K562 (cell line): ENCODE measurements at places on chromosomes 7 and 10. TPM values are rescaled to one million over a fixed set of nuclear protein-coding genes. Genes with fewer than 3 reads are reported as not detected.

- no peak for DNase-seq
Measured at GRCh38 chr10:17231788-17232187, 3.7 kb downstream of the VIM start.

DNA sequence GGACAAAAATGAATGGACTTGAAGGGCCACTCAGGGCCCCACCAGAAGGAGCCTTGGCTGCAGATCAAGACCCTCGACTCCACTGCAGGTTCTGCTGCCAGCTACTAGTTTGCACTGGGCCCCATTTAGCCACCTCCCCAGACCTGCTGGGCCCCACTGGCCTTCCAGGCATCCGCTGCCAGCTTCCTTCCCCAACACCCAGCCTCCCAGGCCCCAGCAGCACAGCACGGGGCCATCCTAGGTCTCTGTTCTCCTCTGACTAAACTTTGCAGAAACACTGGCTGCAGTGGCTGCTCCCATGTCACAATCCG, 277.4 kb upstream of the KLF14 start:
- no peak for DNase-seq

The RBP4 gene
- total RNA-seq: 0.91 and 2.0 TPM in 2 replicates

- no peak for DNase-seq
Measured at GRCh38 chr7:42494736-42495135, 257.7 kb upstream of the GLI3 start.

DNA sequence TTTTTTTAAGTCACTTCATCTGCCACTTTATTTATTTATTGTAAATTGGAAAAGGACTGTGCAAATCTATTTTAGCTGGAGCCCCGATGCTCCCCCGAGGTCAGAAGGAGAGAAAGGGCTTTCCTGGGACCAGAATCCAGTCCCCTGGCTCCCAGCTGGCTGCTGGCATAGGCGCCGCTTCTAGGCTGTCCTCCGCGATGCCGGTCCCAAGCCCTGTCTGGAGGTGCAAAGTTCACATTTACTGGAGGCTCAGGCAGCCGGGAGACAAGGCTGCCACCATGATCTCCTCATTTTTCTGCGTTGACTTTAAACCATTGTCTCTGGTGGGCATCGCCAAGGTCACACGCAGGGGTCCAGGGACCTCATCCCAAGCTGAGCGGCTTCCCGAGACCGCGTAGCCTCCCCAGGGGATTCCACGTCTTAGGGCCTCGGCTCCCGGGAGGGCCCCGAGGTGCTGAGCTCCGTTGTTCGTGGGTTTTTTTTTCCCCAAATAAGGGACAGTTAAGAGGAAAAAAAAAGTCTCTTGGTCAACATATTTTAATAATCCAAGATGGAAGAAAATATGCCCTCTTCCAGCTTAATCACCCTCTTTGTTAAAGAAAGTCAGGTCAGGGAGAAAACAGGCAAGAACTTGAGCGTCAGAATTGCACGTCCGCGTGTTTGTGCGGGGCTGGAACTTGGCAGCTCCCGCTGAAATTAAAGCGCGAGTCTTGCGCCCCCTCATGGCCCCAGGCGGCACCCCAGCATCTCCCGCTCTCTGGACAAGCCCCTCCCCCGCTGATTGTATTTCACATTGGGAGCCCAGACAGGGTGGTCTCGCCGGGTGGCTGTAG, 11.9 kb downstream of the RGR start:
- DNase-seq: peak; percentile 79

The PHKG1 gene
- 0.29 and 0.40 TPM in 2 replicates for total RNA-seq

DNA sequence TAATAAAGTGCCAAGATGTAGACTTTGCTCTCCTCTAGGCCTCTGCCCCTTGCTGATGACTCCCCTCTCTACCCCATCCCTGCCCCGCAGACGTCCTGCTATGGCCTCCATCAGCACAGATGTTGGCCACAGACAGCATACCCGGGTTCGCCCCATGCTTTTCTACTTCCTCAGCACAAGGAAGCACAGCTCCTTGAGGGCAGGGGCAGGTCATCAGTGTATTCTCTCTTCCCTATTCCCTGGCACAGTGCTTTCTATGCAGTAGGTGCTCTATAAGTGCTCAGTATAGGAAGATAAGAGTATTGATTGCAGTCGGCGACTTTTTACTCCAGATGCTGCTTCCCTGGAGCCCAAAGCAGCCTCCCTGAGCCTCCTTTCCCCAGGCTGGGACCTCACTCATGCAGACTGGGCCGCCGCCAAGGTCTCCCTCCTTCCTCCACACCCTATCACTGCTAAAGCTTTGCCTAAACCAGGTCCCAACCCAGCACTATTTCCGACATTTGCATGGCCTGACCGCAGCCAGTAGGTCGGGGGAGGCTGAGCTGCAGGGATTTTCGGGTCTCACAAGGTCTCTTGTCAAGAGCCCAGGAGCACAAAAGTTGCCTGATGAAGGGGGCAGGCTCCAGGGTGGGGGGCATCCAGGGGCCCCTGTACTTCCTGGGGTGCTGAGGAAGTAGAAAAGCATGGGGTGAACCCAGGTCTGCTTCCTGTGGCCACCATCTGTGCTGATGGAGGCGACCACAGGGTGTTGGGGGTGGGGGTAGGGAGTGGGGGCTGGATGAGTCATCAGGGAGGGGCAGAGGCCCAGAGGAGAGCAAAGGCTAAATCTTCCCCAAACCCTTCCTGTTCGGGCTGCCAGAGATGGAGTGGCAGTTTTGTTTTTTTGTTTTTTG, 8.0 kb downstream of the CALHM3 start:
- DNase-seq: peak; percentile 65

DNA sequence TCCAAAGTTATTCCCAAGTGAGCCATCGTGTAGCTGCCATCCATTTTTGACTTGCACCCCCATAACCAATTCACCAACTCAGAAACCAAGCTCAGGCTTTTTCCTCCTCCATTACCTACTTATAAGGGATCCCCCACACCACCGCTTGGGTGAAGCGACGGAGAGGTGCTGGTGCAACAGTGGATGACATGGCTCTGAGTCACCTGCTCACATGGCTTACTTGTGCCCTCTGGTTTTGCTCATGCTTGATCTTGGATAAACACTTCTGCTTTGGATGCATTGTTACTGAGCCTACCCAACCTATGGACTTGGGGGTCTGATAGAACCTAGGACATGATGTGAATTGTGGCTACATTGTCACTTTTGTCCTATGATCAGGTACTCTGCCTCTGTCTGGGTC, 12.0 kb upstream of the AKR1B1 start:
- no peak for DNase-seq

DNA sequence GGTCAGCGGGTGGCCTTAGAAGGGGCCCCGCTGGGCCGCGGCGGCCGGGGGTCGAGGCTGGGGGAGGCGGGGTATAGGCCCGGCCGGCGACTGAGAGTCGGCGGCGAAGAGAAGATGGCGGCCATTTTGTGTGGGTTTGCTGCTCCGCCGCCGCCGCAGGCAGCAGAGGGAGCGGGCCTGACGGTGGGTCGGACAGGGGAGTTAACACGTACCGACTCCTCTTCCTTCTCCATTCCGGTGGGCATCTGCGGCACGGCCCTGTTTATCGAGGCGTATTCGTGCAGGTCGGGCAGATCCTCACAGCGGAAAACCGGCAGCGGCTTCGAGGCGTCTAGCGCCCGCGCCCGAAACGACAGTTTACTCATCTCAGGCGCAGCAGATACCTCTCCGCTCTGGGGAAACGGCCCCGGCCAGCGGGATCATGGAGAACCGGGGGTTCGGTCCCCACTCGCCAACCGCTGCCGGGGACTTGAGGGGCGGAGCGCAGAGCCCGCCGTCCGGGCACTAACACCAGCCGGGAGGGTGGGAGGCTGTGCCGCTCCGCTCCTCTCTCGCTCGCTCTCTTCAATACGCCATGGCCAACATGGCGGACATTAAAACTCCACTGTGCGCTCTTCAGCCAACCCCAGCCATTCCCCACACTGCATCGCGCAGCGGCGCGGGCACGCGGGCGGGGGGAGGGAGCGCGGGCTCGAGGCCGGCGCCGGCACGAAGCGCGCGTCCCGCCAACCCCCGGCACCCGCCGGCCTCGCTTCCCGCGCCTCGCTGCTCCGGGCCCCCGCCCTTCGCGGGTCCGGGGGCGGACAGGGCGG, at the start of gene EPC1:
Gene EPC1, minus strand, starts transcription at position 608 of the 812 bp plus-strand sequence. Its CDS starts 243 bp downstream, at position 365.
- DNase-seq: peak; percentile 91

The NPSR1 gene
- not detected in 2 replicates for total RNA-seq

The GDF2 gene
- 0.11 and 0.27 TPM in 2 replicates for total RNA-seq

DNA sequence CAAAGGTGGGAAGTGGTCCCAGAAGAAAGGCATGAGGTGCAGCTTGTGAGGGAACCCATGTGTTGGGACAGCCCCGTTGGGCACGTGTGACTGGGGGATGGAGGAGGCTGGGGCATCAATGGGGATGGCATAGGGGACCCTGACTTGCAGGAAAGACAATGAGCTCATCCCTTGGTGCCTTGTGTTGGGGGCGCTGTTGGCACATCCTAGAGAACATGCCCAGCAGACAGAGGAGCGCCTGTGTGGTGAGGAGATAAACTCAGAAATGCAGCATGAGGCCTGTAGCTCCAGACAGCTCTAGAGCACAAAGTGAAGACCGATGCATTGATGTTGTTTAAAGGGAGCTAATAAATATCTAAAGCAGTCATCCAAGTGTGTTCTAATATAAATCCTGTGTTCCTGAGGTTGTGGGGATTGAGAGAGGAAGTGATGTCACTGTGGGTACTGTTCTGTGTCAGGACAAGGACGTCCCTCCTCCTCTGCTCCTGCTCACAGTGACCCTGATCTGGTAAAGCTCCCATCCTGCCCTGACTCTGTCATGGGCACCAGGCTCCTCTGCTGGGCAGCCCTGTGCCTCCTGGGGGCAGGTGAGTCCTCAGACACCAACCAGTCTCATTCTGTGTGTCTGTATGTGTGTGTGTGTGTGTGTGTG, 126.1 kb upstream of the PRSS58 start:
- no peak for DNase-seq

- DNase-seq: no peak
Measured at GRCh38 chr7:137839903-137840779, 6.6 kb downstream of the DGKI start.

DNA sequence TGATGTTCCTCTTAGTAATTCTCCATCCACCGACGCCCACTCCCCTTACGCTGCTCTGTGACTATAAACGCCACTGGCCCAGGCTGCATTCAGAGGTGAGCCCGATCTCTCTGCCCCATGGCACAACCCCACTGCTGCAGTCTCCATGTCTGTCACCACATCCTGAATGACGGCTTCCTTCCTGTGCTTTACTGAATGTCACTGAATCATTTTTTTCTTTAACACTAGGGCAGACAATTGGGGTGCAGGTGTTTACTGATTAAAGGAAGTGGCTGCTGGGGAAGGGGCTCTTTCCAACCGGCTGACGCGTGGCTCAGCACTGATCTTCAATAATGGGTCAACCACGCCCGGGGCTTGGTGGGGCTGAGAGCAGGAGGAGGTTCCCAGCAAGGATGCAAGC, 208.3 kb downstream of the USP6NL start:
- no peak for DNase-seq

DNA sequence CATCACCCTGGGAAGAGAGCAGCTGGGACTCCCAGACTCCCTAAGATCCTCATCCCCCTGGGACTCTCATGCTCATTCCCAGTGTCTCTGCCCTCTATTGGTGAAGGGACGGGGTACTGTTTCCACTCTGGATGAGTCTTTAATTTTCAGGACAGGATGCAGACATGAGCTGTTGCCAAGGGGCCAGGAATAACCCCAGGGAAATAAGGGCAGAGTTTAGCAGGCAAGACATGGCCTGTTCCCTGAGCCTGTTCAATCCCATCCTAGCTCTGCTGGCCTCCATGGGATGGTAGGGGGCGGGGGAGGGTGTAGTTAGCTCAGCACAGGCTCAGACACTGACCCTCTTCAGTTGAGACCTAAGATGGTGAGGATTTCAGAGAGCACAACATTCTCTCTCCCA, 14.0 kb downstream of the C10orf105 start:
- DNase-seq: no peak

GRCh38 chr10:121248266-121248665, 350.0 kb downstream of the FGFR2 start:
- no peak for DNase-seq

The PTN gene
- total RNA-seq: not detected in 2 replicates

- DNase-seq: no peak
Measured at GRCh38 chr7:40147371-40148246, 12.8 kb downstream of the SUGCT start.

The PKD2L1 gene
- total RNA-seq: not detected in 2 replicates

- no peak for DNase-seq
Measured at GRCh38 chr10:97336006-97336405, 1.5 kb upstream of the FRAT2 start.

DNA sequence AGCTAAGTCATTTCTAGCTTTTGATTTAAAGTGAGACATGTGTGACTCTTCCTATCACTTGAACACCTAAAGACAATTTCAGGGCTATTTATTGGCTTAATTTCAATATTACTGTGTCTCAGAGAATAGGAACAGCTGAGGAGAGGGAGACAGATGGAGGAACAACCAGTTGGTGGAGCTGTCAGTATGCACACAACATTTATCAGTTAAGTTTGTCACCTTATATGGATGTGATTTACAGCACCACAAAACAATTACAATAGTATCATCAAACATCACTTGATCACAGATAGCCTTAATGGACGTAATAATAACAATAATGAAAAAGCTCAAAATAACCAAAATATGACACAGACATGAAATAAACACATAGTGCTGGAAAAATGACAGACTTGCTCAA, 129.6 kb downstream of the NPSR1 start:
- DNase-seq: no peak

DNA sequence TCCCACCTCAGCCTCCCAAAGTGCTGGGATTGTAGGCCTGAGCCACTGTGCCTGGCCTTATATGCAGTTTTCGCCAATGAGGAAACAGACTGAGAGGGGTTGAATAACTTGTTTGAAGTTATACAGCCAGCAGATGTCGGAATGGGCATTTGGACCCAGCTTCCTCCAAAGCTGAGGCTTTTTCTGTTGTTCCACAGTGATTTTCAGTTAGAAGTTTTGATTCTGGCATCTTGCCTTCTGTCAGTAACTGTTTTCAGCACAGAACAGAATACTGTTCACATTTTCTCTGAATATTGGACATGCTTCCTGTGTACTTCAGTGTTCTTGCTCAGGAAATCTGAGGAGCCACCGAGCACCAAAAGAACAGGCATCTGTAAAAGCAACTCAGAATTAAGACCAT, 287.2 kb downstream of the CAMK1D start:
- DNase-seq: no peak

GRCh38 chr7:150450491-150451001, at the start of gene GIMAP8:
Gene GIMAP8, plus strand, starts transcription at chr7:150450630. Its CDS starts 16,069 bp downstream, at chr7:150466699.
- DNase-seq: no peak

- DNase-seq: no peak
Measured at GRCh38 chr10:110389255-110389654, 84.5 kb upstream of the SMNDC1 start.

DNA sequence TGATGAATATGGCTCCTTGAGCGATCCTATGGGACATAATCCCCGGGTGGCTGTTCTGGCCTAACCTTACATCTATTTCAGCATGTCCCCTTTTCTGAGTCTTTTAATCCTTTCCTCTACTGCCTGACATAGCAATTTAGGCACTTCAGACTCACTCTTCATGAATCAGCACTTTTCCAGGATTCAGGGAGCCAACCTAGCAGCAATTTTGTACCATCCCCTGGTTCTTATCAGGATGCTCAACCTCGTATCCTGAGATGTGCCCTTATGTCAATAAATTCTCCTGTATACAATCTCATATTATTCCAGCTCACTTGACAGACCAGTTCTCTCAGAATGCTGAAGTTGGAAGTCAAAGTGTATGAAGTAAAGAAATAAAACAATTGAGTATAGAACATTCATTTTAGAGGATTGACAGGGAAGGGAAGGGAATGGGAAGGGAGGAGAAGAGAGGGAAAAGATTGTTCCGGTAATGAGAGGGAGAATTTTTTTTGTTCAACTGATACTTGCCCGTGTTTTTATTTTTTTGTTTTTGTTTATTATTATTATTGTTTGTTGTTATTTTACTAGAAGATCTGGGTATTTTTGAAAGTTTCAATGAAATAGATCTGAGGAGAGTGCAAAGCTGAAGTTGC, 8.2 kb upstream of the ZC3HAV1 start:
- no peak for DNase-seq
